Stimulated activated CD4-positive, alpha-beta T cell treated with anti-CD3 and anti-CD28 coated beads, Interleukin-4, amount 100 ng/mL, for 4 hours (primary cell): ENCODE measurements at places on chromosomes 11 and 22.
A peak's percentile ranks its signal among the peaks of the same experiment; 100 is the strongest.

- no peak for DNase-seq
Measured at GRCh38 chr11:116339306-116340098, 433.3 kb downstream of the BUD13 start.

DNA sequence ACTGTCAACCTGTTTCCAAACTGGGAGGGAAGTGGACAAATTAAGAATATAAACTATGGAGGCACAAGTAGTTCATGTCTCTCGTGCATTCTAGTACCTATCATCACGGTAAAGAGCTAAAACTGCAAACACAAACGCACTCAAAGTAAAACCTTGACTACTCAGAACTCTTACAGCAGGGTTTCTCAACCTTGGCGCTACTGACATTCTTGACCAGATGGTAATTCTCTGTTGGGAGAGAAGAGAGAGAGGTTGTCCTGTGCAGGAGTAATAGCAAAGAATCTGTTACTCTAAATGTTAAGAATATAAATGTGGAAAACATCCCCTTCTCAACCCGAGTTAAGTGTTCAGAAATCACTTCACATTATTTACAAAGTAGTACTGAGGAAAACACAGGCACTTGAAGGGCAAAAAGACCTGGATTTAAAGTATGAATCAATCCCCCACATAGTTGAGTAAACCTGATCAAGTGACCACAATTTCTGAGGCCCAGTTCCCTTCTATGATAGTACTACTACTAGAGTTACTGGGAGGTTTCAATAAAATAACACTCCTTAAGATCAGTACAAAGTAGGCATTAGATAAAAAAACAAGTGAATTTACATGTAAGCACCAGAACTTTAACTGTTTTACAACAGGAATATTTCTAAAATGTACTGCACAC is 73.1 kb upstream of the ARHGAP32 start:
- no peak for DNase-seq

- peak; percentile 91 for DNase-seq
Measured at GRCh38 chr22:29883045-29883774, at the start of gene MTMR3. MTMR3 (plus strand) TSS chr22:29883174; CDS start chr22:29971060, 87,886 bp downstream.

DNA sequence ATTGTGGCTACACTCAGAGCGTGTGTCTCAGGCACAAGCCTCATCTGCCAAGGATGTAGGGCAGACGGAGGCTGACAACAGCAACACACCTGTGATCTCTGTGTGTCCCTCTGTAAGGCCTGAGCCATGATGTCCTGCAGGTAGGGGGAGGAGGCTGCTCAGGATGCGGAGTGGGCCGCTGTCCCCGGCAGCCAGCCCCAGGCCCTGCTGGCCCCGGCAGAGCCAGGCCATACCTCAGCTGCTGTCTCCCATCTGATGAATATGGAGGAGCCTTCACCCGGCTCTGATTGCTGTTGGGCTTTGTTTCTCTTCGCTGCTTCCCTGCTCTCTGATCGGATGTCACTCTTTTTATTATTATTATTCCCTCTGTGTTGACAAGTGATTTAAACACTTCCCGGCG is 83.6 kb upstream of the NCAM1 start:
- DNase-seq = no peak

DNA sequence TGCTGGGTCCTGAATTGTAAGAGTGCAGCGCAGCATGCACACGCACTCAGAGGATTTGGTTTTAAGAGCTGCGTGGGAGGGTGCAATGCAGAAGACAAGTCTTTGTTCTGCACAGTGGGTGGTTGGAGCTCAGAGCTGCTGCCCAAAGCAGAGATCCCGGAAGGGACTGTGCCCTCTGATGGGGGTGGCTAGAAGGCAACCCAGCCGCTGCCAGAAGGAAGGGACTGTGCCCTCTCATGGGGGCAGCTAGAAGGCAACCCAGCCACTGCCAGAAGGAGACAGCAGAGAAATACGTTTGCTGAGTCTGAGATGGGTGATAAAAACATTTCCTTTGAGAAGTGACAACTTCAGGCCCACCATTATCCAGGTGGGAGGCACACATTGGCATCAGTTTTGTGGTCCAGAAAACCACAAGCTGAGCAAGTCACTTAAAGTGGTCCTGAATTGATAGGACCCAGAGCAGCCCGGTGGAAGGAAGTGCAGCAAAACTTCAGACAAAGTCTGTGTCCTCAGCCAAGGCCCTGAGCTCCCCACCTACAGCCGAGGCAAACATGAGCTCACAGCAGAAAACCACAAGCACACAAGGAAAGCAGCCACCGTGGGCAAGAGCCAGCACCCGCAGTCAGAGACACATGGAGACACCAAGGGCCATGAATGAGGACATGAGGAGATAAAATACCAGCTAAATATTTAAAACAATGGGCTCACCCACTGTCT is 4.3 kb downstream of the KRTAP5-6 start:
- no peak for DNase-seq

- DNase-seq = no peak
Measured at GRCh38 chr11:130581646-130582045, 133.2 kb downstream of the ADAMTS15 start.

DNA sequence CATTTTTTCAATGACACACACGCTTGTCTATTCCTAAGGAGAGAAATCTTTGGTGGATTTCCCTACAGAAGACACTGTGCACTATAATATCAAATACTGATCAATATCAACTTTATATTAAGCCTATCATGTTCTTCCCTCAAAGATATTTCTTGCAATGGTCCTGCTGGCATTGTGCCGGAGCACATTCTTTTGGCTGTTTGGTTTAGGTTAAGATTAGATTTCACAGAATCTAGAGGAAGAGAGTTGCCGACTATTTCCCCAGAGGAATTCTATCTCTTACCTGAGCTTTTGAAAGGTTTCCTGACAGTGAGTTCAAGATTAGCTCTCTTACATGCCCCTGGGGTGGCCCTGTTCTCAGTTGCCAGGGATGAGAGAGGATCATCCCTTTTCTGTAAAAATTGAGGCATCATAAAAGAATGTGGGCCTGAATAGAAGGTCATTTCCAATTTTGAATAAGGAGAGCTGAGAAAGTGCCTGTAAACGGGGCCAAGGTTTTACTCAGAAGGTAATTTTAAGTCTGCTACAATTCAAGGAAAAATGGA is 180.6 kb upstream of the ARHGAP20 start:
- DNase-seq = no peak

DNA sequence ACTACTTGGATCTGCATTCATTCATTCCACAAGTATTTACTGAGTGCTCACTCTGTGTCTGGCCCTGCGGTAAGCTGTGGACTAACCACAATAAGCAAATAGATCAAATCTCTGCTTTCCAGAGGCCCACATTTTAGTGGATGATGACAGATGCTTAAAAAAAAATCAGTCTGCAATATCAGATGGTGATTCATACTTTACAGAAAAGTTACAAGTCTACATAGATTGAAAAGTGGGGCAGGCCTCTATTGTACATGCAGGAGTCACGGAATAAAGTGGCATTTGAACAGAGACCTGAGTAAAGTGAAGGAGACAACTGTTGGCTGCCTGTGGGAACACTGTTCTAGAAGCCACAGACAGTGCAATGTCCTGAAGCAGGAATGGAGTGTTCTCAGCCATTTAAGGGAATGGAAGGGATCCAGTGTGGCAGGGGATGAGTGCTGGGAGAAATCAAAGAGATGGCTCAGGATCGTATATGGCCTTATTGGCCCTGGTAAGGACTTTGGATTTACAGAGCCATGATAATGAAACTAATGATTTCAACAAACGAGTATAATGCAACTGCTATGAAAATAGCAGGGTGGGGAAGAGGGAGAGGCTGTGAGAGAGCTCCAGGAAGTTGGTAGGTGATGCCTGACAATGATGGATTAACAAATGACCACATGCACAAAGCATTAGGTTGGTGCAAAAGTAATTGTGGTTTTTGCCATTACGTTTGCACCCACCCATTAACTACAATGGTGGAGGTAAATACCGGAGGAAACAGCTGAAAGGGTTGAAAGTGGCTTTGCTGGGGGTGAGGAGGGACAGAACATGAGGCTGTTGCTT is 31.1 kb downstream of the TMEM45B start:
- DNase-seq = no peak

DNA sequence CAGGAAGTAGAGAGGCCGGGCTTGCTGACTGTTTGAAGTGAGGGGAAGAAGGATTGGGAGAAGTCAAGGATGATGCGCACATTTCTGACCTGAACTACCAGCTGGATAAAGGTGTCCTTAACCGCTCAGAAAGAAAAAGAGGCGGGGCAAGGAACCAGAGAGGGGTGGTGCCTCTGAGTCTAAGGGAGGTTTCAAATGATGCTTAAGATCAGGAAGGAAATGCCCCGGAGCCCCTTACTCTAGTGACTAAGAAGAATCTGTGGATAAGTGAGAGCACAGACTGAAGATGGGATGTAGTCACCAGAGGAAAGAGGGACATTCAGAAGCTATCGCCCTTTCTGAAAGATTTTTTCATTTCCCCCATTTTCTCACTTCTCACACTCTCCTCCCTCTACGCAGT is 12.7 kb downstream of the DCHS1 start:
- no peak for DNase-seq

DNA sequence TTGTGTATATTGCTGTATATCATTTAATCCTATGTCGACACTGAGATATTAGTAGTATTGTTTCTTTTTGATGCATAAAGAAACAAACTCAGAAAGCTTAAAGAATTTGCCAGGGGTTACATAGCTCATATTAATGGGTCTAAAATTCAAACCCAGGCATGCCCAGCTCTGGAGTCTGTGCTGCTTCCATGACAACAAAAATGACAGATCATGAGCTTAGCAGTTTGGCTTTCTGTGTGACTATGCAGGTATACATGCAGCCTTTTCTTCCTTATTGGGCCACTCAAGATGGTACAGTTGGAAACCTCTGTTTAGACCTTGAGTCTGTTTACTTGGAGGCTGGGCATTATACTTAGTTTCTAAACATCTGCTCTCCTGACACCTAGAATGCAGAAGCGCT is 220.5 kb upstream of the TENM4 start:
- DNase-seq = no peak

DNA sequence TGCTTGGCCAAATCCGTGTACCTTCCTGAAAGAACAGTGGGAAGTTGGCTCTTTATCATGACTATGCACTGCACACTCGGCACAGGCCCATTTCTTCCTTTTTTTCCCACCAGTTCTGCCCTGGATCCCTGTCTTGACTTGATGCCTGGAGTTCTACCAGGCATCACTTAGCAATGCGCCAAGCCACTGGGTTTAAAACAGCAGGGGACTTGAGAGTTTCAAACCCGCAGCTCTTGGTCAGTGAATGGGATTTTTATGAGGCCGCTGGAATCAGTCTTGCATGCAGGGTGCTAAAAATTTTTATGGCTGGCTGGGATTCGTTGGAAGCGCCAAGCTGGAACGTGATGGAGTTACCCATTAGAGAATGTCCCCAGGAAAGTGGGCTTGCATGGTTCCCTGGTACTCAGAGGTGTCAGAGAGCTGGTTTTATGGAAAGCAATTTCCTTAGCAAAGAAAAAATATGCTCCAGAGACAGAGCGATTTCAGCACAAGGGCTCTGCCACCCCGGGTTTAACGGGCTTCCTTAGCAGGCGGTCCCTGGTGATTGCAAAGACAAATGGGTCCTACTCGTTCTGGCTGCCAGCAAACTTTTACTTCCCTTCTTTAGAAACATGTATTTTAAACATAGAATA is 432.9 kb downstream of the TENM4 start:
- no peak for DNase-seq

- DNase-seq = no peak
Measured at GRCh38 chr22:24146791-24147353, 34.4 kb upstream of the SUSD2 start.

DNA sequence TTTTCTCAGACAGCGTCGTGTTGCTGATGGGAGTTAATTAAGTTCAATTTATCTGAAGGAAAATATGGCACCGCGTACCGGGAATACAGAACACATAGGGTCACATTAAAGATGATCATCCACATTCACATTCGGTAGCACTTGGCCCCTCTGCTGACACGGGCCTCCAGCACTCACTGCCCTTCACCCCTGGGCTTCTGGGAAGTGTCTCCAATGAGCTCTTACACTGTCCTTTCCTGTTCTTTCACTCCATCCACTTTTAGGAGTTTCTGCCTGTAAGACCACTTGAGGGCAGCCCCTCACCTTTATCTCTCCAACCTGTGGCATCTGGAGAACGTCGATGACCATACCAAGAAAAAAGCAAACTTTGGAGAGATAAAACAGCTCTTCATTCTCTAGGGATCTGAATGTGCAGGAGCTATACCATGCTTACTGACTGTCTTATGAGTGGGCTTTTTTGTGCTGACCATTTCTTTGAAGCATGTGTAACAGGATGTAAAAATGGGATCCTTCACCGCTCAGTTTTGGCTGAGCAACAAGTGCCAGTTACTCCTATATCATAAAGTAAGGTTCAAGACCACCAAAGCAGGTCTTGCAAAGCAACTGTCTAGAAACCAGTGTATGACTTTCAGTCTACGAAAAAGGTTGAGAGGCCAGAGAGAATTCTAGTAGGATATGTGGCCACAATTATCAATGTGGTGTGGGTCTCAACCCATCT is 1.1 kb upstream of the SERGEF start:
- DNase-seq = no peak

DNA sequence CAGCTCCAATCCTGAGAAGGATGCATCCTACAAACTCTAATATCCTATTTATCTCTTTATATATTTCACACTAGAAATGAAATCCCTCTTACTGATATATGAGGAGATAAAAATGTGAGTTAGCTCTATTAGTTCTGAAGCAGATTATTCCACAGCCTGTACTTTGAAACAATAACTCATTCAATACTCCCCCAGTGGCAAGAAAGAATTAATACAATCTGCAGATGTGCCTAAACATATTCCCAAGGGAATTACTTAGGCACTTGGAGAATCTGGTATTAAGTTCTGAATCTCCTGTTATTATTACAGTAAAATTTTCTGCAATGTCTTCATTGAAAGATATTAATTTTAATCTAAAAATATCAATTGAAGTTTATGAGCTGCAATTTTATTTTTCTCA is 59.4 kb downstream of the DDI1 start:
- no peak for DNase-seq

DNA sequence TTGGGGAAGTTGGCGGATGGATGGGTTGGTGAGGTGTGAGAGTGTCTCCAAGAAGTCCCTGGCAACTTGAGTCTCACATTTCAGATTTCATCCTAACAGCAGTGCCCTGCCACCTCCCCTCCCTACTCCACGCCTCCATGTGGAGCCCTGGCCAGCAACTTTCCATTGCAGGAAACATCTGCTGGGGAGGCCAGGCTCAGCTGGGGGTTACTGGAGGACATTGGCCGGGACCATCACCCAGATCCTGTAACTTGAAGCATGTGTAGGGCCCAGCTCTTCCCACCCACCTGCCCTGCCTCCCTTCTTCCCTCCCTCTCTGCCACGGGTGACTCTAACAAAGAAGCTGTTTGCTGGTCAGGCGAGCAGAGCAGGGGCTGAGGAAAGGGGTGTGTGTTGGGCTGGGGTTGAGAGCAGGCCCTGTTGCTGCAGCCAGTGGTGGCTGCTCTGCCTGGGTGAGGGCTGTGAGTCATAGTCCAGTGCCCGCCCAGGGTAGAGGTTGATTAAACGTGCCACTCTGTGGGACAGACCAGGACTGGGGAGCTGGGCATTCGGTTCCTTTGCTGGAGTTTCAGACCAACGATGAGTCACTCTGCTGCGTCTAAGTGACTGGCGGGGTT is 64.0 kb downstream of the SCN3B start:
- no peak for DNase-seq
